ENCODE measurements at places on chromosomes 6 and 20.

DNA sequence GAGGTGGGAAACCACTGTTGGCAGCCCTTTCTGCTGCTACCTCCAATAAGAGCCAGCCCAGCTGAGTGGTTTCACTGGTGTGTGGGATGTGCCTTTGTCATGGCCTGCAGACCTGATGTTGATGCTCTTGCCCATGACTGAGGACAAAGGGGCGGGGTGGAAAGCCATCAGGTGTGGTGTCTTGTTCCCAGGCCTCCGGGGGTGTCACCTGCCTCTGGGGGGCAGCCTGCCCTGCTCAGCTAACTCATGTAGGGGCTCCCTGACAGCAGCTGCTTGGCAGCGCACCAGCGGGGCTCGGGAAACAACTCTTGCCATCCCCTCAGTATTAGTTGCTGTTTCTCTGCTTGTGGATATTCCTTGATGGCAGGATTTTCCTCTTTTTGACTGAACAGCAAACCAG is 91.3 kb downstream of the LYRM2 start:
- DNase-seq, result no peak

- DNase-seq, result no peak
These were observed 22.3 kb downstream of the DST start for GRCh38 chr6:56620229-56620868.

GRCh38 chr6:15615802-15616201 is 47.0 kb downstream of the DTNBP1 start:
- no peak for DNase-seq

DNA sequence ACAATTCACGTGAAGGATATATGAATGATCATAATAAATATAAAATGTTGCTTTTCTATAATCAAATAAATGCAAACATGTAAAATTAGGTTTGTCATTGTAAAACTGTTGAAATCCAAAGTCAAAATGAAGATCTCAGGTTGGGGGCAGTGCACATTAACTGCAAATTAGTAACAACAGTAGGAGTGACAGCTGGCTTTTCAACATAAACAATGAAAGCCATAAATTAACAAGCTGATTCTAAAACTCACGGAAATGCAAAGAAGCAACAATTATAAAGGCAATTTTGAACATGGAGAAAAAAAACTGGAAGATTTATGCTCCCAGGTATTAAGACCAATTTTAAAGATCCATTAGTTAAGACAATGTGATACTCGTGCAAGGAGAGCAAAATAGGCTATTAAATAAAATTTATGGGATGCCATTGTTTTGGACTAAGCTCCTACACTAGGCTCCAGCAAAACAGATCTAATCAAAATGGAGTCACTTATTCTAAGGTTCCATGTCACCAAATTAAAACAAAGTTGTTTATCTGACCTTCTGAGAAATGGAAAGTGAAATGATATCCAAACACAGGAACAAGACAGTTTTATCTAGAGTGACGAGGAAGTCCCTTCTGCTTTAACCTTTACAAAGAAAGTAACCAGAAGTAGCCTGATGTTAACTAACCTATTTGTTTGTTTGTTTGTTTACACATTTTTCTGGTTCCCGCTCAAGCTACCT is 770.8 kb downstream of the EPHA7 start:
- no peak for DNase-seq

DNA sequence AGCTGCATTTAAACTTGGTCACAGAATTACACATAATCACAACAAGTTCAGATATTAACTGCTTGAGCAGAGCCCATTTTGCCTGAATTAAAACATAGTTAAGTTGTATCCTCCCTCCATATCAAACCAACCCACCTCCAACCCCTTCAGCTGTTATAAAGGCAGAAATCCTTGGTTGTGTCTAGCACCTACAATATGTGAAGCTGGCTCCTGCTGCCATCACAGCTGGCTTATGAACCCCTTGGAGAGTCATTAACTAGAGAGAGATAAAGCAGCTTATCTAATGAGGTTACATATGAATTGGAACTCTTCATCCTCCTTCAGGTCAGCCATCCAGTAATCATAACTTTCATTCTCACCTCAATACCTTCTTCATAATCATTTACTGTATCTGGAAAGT is 101.8 kb downstream of the EPHA7 start:
- no peak for DNase-seq

GRCh38 chr6:108587258-108588059 is 26.7 kb downstream of the FOXO3 start:
- DNase-seq, result no peak

Data from LNCaP clone FGC (cell line).